ENCODE measurements at places on chromosomes 11 and 22.
A peak's percentile ranks its signal among the peaks of the same experiment; 100 is the strongest.

DNA sequence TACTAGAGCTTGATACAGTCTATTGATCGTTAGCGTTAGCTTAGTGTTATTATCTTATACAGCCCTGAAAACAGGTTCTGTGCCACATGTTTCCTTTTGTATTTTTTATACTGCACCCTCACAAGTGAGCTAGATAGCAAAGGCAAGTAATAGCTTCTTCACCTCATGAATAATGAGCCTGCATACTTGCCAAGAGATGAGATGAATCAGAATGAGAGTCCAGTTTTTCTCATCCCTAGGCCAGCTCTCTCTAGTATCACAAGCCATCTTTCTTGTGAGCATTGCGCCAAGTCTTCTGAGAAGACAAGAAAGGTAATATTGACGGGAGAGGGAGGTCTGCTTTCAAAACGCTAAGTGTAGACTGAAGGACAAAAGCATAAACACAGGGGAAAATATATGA is 8.7 kb upstream of the CARD18 start:
- DNase-seq: no peak

DNA sequence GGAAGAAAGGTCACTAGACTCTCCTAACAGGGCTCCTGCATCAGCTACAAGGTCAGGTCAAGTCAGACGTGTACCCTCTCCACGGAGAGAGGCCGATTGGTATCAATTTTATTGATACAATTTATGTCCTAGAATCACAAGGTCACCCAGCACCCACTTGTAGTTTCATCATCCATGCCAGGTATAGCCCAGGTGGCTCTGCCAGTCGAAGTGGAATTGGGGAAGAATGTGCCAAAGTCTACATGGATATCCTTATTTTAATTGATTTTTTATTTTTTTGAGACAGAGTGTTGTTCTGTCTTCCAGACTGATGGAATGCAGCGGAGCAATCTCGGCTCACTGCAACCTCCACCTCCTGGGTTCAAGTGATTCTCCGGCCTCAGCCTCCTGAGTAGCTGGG is 334.1 kb downstream of the SHANK2 start:
- DNase-seq: no peak

GRCh38 chr11:69274531-69275016 is 19.4 kb upstream of the MYEOV start:
- no peak for DNase-seq

DNA sequence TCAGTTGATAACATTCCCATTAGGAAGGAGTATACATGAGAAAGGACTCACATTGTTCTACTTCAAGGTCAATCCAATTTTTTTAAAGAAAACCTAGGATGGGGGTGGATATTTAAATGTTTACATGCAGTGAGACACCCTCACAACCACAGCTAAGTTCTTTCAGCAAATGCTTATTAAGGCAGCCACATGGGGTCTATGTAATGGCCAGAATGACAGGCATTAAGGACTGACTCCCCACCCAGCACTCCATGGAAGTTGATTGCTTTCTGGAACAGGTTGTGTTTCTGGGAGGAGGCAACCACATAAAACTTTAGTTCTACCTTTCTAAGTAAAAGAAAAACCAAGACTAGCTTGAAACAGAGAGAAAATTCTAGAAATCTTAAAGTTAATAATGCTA is 662.0 kb upstream of the CCDC90B start:
- DNase-seq: no peak

DNA sequence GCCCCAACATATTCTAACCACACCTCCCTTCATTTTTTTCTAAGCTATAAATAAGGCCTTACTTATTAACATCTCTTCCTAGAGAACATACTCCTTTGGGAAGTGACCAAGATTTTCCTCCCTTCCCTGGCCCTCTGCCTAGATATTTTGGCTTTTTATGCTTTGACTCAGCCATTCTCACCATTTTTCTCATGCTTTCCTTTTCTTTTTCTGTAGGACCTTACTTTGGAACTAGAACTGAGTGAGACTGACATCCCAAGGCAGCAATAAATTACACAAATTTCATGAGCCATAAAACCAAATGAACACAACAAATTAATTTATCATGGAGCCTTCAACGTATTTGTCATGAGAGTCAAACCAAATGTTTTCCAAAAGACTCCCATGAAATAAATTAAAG is 142.7 kb upstream of the CTSC start:
- no peak for DNase-seq

- DNase-seq: no peak
Measured at GRCh38 chr11:74010306-74011300, 1.7 kb upstream of the UCP3 start.

- DNase-seq: no peak
Measured at GRCh38 chr11:75616281-75616680, 52.6 kb downstream of the MAP6 start.

GRCh38 chr11:118901494-118902335 is 18.0 kb downstream of the CXCR5 start:
- DNase-seq: no peak

GRCh38 chr11:134207538-134208239 is 16.1 kb downstream of the NCAPD3 start:
- DNase-seq: peak; percentile 59

DNA sequence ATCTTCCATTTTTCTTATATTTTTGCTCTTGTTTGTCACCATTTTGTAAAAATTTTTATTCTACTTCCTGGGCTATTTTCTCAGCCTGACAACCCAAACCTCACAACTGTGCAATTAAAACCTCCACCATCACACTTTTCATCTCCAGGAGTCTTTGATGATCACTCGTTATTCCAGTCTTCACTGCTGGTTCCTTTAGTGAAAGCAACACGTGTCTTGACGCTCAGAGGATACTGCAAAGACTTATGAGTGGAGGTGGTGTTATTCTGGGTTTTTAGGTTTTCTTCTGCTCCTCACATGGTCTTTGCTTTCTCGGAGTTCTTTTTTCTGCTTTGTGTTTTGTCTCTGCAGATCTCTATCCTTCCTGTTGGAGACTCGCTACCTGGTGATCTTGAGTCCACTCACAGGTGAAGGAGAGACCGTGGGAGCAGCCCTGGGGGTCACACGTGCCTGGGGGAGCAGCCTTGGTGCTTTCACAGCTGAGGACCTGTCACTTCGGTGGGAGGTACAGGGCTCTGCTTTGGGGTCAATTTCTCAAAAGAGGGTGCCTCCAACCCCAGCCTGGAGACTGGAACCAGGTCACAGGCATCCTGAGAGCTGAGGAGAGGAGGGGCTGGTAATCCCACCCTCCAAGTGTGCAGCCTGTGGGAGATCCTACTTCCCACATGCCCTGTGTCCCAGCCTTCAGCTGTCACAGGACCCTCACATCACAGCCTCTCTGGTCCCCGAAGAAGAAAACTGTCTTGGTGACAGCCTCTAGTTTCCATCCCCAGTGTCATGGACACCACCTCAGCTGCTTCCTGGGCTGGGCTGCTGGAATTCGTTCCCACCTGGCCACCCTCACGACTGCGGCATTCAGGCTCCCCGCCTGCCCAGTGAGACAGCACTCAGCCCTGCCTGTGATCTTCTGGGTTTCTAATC is 11.0 kb downstream of the SULT4A1 start:
- DNase-seq: no peak

DNA sequence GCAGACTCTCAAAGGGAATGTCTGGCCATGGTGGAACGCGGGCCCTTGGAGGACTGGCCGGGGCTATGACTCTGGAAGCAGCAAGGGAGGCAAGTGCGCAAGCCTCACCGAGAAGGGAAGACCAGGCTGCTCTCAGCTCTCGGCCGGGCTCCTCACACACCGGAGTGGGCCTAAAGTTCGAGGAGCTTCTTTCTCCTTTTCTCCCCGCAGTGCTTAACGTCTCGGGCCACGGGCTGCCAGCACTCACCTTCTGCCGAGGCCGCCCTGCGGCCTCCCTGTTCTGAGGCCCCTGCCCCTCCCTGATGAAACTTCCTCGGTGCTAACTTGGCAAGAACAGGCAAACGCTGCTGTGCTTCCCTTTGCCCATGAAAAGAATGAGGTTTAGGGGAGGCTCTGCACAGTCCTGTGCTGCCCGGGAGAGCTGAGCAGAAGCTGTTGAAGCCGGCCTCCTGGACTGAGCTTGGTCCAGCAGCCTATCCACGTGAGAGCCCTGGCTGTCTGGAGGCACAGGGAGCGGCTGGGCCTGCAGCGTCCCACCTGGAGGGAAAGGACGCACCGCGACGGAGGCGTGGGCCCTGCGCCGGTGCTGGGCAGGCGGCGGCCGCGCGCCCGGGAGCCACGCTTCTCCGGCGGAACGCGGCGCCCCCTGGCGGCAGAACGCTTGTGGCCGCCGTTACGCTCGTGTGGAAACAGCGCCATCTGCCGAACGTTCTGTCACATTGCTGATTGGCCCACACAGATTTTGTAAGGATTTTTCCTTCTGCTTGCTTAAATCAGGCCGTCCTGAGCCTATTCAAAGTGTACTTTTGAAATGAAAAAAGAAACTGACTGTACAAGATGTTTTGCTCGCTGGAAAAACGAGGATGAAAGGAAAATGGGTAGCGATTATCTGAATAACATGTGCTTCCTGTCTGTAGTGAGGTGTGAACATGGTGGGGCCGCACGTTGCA is 65.0 kb upstream of the TMEM45B start:
- DNase-seq: peak; percentile 83

GRCh38 chr11:133922078-133922870 is 34.5 kb downstream of the IGSF9B start:
- no peak for DNase-seq

DNA sequence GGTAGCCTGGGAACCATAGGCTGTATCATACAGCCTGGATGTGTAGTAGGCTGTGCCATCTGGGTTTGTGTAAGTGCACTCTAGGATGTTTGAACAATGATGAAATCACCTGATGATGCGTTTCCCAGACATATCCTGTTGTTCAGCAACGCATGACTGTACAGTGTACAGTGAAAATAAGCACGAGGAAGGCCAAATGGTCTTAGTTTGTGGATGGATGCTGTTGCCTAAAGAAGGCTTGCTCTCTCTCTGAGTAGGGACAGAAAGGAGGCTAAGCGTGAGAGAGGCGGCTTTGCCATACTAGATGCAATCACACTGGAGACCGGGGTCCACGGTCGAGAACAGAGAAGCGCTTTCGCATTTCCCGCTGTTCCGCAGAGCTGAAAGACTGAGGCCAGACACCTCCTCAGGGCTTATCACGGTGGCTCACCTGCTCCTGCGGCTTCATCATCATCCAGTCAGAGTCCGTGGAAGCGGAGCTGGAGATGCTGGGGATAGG is 27.6 kb upstream of the APLP2 start:
- peak; percentile 9 for DNase-seq

GRCh38 chr22:46409631-46410210 is 74.2 kb downstream of the TRMU start:
- DNase-seq: no peak

- DNase-seq: peak; percentile 50
Measured at GRCh38 chr22:39343259-39344045, 6.3 kb upstream of the SYNGR1 start.

GRCh38 chr11:68142441-68143309 is 21.5 kb upstream of the CHKA start:
- DNase-seq: no peak

- DNase-seq: no peak
Measured at GRCh38 chr11:118060869-118061268, 16.0 kb upstream of the TMPRSS4 start.

- DNase-seq: no peak
Measured at GRCh38 chr22:49426098-49426497, 401.6 kb downstream of the BRD1 start.

DNA sequence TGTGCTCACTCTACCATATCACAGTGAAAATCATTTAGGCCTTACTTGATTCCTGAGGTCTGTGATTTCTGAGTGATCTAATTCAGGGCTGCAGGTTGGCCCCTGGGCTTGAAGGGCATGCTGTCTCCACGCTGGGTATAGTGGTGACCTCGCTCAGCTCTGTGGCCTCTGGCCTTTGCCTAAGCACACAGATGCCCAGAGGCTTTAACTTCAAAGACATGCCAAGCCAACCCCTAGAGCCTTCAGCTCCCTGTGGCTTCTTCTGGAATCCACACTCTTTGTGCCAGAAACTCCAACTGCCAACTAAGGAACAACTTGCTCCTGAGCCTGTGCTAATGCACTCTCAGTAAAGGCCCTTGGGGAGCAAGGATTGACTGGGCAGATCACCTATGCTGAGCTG is 232.6 kb upstream of the MPPED2 start:
- DNase-seq: no peak

- DNase-seq: peak; percentile 32
Measured at GRCh38 chr22:49415151-49415951, 412.3 kb downstream of the BRD1 start.

DNA sequence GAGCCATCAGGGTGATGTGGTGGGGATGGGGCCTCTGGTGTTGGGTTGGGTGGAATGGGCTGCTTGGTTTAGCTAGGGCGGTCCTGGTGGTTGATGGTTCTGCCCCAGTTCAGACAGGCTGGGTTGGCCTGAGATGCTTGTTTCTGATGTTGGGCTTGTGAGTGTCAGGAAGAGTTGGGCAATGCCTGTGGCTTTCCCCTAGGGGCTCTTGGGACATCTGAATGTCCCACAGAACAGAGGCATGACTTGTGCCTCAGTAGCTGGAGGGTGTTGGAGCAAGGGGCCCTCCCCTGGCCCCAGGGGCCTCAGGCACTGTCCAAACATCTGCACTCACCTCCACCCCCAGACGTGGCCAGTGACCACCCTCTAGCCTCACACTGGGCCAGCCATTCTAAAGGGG is 14.0 kb upstream of the CTSD start:
- DNase-seq: no peak

GRCh38 chr11:134120143-134120850 is 51.4 kb downstream of the JAM3 start:
- DNase-seq: no peak

DNA sequence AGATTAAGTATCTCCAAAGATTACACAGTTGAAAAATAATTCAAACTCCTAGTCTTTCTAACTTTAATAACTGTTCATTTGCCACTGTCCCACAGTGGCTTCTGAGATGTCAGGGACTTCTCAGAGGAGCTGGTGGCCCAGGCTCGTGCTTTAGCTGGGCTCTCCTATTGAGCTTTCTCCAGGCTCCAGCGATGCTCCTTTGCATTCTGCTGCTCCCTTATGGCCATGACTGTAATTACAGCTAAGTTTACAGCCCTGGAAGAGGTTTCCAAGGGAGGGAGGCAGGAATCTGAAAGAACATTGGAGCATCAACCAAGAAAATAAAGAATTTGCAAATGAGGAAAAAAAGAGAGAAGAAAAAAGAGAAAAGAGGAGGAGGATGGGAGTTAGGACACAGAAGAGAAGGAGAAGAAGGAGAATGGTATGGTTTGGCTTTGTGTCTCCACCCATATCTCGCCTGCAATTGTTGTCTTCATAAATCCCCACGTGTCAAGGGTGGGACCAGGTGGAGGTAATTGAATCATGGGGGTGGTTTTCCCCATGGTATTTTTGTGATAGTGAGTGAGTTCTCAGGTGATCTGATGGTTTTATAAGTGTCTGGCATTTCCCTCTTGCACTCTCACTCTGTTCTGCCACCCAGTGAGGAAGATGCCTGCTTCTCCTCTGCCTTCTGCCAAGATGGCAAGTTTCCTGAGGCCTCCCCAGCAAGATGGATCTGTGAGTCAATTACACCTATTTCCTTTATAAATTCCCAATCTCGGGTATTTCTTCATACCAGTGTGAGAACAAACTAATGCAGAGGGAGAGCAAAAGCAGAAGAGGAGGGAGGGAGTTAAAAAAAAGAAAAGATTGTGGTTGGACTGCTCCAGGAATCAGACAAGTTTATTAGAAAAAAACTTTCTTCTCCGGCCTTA is 857.0 kb downstream of the KCNA4 start:
- peak; percentile 29 for DNase-seq

GRCh38 chr22:46810856-46811786 is 48.7 kb downstream of the TBC1D22A start:
- no peak for DNase-seq
